ENCODE measurements at places on chromosomes 7 and 10. TPM values are rescaled to one million over a fixed set of nuclear protein-coding genes. Genes with fewer than 3 reads are reported as not detected.
A peak's percentile ranks its signal among the peaks of the same experiment; 100 is the strongest.

GRCh38 chr7:130377178-130377577 lies 3.1 kb upstream of the CPA1 start:
- DNase-seq: no peak

The FAM13C gene
- 5.9 TPM for total RNA-seq

DNA sequence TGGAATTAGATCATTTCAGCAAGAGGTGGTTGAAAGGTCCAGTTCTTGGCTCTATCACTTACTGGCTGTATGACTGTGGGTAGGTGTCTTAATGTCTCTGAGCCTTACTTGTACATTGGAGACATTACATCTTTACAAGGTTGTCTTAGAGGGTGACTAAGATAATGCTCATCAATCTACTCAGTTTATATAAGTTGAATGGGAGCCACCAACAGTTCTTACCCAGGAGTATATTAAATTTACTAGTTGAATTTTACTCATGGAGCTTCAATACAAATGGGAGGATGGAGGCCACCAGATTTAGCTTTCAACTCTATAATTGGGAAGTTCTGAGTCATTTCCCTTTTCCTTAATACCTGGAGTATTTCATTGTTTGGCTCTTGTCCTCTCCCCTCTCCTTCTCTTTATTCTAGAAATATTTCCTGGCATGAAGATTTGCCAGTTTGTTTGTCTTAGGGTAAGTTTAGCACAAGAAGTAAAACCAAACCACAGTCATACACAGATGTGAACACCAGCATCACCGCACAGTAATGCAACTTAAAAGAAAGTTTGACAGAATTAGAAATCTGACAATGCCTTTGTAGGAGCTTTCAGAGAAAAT lies 222.8 kb downstream of the LRMDA start:
- no peak for DNase-seq

DNA sequence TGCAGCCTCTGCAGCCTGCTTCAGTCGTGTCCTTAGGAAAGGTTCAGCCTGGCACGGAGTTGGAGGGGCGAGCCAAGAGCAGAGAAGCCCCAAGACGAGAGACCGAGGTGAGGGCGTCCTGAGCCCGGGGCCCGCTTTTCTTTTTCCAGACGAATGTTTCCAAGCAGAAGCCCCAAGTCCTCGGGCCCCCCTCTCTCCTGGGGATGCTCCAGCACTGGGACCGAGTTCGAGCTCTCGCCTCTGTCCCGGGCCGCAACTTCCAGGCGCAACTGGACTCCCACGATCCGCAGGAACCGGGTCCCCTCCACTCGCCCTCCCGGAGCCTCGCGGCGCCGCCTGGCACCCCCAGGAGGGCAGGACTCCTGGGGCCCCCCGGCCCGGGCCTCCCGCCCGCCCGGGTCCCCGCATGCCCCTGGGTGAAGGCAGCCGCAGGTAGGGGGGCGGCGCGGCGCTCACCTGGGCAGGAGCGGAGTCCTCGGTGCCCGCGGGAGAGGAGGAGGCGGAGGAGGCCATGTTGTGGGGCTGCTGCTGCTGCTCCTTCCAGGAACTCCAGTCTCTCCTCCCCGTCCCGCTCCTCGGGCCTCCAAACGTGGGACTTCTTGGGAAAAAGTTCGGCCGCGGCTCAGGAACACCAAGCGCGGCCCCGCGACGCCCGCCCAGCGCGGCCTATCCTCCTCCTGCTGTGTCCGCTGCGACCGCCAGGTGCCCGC lies 45.3 kb upstream of the CDK1 start:
- peak; percentile 43 for DNase-seq

GRCh38 chr10:16231176-16231575 lies 205.6 kb upstream of the PTER start:
- DNase-seq: no peak

GRCh38 chr10:97805096-97805884 lies 33.5 kb upstream of the SFRP5 start:
- no peak for DNase-seq
